ENCODE measurements at places on chromosomes 5 and 9.

GRCh38 chr5:10109299-10109698 is 140.4 kb downstream of the ATPSCKMT start:
- no peak for DNase-seq

- no peak for DNase-seq
Observed at GRCh38 chr9:99851500-99851822, 29.8 kb downstream of the NR4A3 start.

DNA sequence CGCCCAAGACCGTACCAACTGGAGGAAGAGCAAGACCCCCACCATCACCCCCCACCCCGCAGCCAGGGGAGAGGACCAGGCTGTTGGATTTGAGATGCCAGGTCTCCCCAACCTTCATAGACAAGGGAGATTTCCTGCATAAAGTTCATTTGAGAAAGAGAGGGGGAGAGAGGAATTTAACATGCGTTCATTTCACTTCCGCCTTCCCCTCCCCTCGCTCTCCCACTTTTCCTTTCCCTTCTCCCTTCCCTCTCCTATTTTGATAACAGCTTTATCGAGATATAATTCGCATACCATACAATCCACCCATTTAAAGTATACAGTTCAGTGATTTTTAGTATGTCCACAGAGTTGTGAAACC is 4.2 kb upstream of the NKX2-5 start:
- DNase-seq, result no peak

GRCh38 chr5:36523926-36524325 is 82.5 kb upstream of the SLC1A3 start:
- no peak for DNase-seq

DNA sequence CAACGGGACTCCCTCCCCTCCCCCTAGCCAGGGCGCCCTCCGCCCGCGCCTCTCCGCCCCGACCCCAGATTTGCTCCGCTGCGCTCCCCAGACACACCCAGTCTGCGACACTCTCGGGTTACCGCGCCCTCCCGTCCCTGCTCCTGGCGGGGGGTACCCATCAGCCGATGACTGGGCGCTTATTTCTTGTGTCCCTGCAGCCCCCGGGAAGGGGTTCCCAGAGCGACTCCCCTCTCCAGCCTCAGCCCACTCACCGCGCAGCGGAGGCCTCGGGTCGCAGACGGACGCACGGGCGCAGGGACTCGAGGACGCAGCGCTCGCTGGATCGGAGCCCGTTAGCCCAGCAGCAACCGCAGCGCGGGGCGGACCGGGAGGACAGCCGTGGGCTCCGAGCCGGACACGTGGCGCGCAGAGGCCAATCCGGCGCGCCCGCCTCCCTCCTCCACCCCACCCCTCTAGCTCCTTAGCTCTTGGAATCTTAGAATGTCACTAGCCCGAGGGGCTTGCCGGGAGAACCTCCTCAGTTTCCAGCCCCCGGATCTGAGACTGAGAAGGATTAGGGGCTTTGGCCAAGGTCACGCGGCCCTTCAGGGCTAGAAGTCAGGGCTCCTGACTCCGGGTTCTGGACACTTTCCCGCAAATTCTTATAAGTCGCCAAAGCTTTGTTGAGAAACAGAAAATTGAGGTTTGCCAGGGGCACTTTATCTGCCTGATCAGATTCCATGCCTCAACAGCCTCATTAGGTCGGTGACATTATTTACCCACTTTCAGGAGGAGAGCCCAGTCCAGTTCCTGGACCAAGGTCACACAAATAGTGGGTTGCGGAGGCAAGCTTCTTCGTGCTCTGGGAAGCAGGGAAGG is at the start of gene ANXA6:
Gene ANXA6 (minus strand): TSS at position 354 of the 861 bp plus-strand sequence. CDS start 9,878 bp downstream, outside the sequence.
- DNase-seq, result peak; percentile 44

DNA sequence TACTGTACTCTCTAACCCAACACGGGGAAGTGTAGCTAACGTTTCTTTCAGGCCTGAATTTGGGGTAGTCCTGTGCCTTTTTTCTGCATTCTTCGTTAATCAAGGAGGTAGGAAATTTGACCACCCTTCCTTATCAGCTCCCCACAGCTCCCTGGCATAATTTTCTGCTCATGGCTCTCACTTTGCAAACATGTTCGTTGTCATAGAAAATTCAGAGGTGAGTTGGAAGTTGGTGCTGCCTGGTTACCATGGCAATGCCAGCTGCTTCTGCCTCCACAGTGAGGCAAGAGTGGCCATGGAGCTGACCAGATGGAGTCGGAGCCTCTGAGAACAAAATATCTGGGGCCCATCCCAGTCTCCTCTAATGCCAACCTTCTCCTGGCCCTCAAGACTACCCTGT is 116.6 kb upstream of the BOD1 start:
- DNase-seq, result no peak

DNA sequence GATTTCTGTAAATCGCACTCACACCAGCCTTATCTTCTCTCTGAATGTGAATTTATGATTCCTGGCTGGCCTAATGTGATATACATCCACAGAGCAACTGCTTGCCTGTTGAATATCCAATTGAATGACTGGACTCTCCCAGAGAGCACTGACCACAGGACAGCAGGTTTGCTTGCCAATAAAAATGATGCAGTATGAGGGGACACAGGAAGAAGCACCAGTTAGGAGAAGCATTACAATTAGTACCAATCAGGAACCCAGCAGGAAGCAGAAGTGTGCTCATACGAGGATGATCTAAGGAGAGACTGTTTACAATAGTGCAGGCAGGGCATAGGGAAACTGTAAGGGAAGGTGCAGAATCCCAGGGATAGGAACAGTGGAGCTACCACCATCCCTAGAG is 127.2 kb upstream of the ZNF366 start:
- DNase-seq, result no peak

- DNase-seq, result no peak
Observed at GRCh38 chr9:68843239-68843638, 138.2 kb downstream of the PIP5K1B start.

DNA sequence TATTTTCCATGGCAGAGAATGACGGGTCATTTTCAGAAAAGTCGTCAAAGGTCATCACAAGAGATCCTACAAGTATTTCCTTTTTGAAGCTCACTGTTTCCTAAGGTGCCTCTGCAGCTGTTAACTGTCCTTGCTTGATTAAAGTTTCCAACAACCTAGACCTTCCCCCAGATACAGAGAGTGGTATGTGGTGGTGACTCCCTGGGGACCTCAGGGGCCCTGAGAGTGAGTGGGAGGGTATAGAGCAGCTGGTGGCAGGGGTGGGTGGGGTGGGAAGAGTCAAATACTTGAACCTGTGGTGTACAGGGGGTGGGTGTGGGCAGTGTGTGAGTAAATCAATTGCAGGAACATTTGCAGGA is 1.6 kb upstream of the CD72 start:
- no peak for DNase-seq

GRCh38 chr5:34886392-34887119 is 28.7 kb downstream of the RAD1 start:
- no peak for DNase-seq

DNA sequence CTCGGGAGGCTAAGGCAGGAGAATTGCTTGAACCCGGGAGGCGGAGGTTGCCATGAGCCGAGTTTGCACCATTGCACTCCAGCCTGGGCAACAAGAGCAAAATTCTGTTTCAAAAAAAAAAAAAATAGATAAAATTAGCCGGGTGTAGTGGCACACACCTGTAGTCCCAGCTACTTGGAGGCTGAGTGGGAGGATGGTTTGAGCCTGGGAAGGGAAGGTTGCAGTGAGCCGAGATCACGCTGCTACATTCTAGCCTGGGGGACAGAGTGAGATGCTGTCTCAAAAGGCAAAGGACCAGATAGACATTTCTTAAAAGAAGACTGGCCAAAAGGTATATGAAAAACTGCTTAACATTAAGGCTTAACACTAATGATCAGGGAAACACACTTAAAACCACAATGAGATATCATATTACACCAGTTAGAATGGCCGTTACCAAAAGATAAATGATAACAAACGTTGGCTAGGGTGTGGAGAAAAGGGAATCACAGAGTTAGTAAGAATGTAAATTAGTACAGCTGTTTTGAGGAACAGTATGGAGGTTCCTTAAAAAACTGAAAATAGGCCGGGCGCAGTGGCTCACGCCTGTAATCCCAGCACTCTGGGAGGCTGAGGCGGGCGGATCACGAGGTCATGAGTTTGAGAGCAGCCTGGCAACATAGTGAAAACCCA is 10.1 kb upstream of the MARVELD2 start:
- DNase-seq, result no peak

GRCh38 chr9:112332977-112333638 is at the start of gene PTBP3:
PTBP3 (minus strand) TSS chr9:112333619; CDS start chr9:112297865, 35,754 bp downstream.
- DNase-seq, result no peak

DNA sequence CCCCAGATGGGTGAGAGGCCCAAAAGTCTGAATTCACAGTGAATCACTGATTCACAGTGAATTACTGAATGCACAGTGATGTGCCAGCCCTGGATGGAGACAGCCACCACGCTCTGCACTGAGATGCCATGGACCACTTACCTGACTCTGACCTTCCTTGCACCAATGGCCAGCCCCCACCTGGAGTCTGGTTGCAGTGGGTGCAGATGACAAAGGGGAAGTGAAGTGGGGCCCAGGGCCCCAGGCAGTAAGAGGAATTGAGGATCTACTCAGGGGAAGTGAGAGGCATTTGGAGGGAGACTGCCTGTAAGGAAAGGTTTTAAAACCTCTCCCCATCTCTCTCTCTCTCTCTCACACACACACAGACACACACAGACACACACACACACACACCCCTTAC is 412.1 kb downstream of the CYLC2 start:
- no peak for DNase-seq

- no peak for DNase-seq
Observed at GRCh38 chr5:23655674-23656073, 148.3 kb downstream of the PRDM9 start.

DNA sequence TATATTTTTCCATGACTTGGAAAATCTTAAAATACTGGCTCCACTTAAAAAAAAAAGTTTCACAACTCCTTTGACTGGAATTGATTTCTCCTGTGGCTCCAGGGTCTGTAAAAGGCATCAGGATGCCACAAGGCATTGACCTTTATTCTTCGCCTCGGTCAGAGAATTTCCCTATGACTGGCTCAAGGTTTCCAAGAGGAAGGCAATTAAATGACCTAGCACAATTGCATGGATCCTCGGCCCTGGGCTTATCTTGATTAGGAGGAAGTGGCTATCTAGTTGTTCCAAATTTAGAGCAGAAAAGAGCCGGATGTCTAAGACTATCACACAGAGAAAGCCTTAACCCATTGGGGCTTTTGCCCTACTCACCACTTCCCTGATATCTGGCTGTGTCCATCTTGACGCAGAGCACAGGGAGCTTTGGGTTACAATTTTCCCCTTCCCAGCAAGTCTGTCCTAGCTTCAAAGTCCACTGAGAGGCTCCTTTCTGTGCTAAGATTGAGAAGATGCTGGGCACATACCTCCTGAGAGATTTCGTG is 56.9 kb upstream of the COL15A1 start:
- DNase-seq, result no peak

GRCh38 chr9:96777426-96777864 is 442 bp downstream of the ZNF510 start:
- no peak for DNase-seq

- peak; percentile 15 for DNase-seq
Observed at GRCh38 chr5:31186672-31187267, 6.7 kb upstream of the CDH6 start.

DNA sequence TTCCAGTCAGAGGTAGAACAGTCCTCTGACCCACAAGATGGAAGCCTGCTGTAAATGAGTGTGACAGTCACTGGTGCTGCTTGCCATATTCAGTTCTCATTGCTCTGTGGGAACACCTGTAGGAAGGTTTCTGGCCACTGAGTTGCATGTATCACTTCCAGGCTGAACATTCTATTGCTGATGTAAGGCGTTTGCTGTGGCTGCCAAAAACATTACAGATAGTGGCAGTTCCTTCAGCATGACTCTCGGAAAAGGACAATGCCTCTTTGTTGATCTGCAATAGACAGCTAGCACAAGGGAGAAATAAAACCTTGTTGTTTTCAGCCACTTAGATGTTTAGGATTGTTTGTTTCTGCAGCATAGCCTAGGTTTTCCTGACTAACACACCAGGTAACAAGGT is 217.2 kb downstream of the AGTPBP1 start:
- no peak for DNase-seq

DNA sequence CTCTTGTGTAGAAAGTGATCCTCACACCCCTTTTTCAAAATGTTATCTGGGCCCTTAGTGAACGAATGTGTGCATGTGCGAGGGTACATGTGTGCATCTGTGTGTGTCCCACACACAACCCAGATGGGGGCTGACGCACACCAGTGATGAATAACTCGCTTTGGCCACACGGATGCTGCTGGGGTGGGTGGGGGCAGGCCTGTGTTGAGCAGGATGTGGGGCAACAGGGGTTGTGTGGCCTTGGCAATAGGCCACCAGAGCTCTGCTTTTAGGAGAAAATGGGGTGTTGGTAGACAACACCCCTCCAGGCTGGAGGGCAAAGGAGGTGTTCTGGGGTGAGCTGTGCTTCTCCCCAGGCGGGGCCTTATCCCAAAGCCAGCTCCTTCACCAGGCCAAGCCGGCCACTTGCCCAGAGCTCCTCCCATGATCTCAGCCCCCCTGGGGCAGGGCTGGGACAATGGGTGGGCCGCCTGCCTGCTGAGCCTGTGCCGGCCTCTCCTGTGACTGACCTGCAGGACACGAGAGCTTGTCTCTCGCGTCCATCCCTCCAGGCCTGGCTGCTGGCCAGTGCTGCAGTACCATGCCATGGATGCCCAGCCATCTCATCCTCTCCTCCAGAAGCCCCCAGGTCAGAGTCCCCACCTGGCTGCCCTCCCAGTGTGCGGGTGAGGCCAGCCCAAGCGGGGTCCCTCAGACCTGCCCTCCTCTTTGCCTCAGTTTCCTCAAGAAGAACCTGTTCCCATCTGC is 1.7 kb downstream of the DBN1 start:
- no peak for DNase-seq

DNA sequence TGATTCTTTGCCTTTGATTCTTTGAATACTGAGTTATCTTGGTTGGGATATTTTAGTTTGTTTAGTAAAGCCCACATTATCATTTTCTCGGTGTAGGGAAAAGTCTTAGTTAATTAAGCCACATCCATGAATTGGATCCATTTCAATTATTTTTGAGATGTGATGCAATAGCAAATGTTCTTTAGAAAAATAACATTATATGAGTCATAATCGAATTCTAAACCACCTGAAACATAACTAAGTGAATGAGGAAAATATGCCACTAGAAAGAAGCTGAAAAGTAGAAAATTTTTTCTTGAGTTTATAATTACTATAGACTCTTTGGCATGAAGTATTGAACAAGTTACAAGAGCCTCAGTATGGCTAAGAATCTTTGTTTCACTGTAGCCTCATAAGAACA is 17.5 kb upstream of the CCDC192 start:
- DNase-seq, result no peak

GRCh38 chr5:39104221-39104620 is 30.0 kb upstream of the RICTOR start:
- DNase-seq, result no peak

DNA sequence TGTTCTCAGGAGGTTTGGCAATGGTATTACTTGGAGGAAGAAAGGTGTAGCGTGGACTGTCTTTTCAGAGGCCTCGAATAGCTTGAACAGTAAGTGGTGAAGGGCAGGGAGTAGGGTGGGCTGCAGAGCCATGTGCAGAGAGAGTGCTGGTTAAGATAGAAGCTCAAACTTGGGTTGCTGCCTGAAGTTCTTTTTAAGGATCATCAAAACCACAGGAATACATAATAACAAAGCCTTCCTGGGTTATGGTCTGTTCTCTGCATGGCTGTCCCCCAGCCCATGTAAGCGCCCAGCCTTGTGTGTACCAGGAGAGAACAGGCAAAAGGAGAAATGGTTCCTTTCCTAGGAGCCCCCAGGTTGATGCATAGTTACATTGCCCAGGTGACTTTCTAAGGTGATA is 43.9 kb downstream of the RCL1 start:
- no peak for DNase-seq
